ENCODE measurements at places on chromosomes 7 and 10.

- DNase-seq = no peak
Observed at GRCh38 chr7:50396856-50397255, 53.3 kb downstream of the FIGNL1 start.

GRCh38 chr7:93378131-93378760, 146.1 kb downstream of the VPS50 start:
- no peak for DNase-seq

- peak; percentile 43 for DNase-seq
Observed at GRCh38 chr7:80760292-80760691, 121.8 kb downstream of the CD36 start.

GRCh38 chr7:98771519-98771918, 98.3 kb downstream of the TMEM130 start:
- DNase-seq = peak; percentile 54

DNA sequence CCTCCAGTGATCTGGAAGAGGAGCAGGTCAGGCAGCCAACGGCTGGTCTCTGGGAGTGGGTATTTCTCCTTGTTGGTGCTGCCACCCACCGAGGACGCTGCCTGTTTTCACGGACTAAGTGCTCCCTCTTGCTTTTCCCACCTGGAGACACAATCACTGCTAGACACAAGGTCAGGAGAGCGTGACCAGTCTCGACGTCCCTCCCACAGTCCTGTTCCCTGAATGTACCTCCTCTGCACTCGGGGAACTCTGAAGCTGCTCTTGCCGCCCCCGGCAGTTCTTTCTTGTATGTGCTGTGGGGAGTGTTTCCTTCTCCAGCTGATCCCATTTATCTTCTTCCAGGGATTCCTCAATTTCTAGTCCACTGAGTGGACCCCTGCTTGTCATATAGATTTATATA, 89.4 kb downstream of the CYTH3 start:
- DNase-seq = no peak
